ENCODE measurements at places on chromosomes 16 and 17.

DNA sequence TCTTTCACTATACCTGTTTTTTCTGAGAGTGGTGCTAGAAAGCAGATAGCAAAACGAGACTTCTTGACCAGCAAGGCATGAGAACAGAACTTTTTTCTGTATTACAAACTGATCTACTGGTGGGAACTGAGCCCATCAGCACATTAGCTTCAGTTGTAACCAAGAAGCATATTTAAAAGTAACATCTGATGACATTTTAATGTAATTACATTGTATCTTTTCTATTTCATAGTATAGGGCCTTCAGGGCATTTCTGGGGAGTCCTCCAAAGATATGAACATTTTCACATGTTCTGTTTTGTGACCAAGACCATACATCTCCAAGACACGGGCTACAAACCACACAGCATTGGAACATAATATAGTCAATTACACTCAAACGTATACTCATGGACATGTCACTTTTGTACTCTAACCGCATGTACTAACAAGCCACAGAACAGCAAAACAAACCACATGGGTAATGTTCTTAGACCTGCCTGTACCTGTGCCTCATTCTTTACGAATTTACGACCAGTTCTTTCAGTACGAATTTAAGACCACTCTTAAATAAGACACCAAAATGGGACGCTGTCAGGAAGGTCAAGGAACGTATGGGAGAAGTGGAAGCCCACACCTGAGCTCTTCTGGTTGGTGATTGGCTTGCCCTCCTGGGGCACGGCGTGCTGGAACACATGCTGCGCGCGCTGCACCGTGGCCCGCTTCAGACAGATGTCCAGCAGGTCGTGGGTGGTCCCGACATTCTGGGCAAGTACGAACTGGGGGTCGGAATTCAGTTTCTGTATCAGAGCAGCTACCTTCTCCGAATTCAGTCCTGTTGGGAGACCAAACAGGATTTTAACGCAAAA lies 825 bp downstream of the BLMH start:
- peak; percentile 53 for DNase-seq

DNA sequence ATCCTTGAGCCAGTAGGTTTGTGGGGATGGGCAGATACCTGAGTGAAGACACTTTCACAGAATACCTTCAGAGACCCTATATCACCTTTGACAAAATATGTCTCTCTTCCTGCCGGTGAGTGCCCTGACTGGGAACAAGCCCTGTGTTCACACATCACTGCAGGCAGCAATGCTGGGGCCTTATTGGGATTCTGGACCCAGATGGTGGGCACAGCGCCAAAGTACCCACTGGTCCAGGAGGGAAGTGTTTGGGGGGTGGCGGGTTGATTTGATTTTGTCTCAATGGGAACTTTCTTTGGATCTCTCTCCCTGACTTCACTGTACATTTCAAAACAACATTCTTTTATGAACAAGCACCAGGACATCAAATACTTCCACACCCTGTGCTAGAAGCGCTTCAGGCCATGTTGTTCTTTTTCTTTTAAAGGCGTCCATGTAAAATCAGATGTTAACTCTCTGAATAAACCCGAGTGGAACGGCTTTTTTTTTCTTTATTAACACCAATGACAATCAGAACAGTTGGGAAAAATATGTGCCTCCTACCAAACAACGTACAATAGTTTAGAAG lies 62.4 kb upstream of the AKTIP start:
- no peak for DNase-seq

GRCh38 chr17:68981288-68981687 lies 26.1 kb upstream of the ABCA8 start:
- peak; percentile 39 for DNase-seq

DNA sequence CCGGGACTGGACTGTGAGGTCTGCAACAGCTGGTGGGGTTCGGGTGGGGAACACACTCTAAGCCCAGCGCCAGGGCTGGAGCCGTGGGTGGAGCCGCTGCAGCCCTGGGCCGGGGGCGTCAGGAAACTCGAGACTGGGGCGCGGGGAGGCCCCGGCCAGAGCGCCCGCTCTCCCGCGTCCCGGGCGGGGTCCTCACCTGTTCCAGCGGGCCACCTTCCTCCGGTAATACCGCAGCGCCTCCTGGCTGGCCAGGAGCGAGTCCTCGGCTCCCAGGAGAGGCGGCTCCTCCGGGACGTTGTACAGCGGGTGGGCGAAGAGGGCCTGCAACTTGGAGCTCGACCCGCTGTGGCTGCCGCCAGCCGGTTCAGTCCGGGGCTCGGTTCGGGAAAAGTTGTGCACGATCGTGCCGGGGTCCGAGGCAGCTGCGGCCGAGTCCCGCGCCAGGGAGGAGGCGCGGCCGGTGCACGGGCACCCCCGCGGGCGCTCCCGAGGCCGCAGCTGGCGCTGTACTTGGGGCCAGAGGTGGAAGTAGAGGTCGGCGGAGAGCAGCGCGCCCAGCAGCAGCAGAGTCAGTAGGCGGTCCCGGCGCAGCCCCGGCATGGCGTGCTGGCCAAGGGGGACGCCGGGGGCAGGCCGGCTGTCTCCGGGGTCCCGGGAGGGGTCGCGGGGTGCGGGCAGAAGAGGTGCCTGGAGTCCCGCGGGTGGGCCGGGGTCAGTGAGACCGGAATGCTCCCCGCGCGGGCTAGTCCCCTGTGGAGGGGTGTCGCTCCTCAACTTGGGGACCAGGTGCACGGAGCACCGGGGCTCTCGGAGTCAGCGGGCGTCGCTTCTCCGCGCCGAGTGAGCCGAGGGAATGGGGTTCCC lies 868 bp downstream of the FAM20A start:
- DNase-seq = peak; percentile 48

DNA sequence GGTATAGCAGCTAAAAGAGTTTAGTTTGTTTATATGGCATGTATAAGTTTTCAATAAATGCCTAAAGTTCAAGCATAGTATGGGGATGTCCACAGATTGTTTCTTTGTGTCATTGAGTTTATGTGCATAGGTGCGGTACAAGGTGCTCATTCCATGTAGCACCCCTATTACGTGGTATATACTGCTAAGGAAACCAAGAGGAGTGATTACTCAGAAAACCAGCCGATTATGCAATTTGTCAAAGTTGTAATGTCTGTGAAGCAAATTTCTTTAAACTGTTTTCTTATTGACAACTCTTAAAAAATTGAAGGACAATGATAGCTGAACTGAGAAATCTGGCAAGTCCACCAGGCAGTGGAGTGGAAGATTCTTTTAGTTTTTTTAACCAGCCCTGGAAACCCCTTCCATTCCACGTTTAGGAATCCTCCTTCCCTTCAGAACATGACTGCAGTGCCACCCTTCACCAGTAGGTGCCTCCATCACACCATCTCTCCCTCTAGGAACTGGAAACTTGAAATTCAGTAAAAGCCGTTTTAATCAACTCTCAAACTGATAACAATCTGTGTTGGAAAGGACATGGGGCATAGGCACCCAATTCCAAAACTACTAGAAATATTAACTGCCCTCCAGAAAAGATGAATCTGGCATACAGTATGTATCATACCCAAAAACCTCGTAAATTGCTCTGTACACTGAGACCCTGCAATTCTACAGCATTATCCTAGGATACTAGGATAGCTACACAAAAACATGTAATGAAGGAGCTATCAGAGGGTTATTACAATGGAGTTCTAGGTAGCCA lies 43.5 kb downstream of the REXO5 start:
- DNase-seq = peak; percentile 54

GRCh38 chr16:28260193-28260592 lies 32.1 kb upstream of the SBK1 start:
- no peak for DNase-seq

GRCh38 chr17:7393613-7394451 lies 493 bp downstream of the PLSCR3 start:
- peak; percentile 71 for DNase-seq

GRCh38 chr17:7650509-7651096 lies at the start of gene ATP1B2:
TSS of gene ATP1B2 (plus strand) at chr17:7650926. CDS start at chr17:7651519, 593 bp downstream.
- DNase-seq = peak; percentile 58

GRCh38 chr16:15934991-15935390 lies 14.4 kb upstream of the ABCC1 start:
- DNase-seq = no peak

DNA sequence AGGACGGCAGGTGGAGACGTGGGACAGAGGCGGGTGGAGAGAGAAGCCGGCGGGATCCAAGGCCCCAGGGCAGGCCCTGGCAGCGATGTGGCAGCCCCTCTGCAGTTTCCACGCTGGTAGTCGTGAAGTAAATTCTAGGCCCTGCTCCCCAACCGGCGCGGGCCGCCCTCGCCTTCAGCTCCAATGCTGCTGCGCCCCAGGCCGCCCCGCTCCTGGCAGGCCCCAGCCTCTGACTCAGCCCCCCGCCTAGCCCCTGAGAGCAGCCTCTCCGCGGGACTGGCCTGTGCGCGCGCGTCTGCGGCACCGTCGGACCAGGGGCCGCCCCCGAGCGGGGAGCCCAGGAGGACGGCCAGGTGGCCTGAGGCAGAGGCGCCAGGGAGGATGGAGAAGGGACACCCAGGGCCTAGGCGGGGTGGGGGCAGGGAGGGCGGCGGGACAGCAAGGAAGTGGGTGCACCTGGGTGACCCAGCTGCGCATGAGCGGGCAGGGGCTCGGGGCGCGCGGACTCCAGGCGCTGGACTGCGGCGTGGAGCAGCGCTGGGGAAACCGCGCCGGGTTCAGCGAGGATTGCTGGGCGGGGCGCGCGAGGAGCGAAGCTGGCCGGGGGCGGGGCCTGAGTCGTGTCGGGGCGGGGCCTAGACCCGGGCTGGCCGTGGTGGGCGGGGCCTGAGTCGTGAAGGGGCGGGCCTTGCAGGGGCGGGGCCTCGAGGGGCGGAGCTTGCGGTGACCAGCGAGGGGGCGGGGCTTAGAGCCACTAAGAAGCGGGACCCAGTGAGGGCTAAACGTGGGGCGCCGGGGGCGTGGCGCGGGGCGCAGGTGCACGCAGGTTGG lies 29.6 kb downstream of the ZNF778 start:
- DNase-seq = peak; percentile 100

DNA sequence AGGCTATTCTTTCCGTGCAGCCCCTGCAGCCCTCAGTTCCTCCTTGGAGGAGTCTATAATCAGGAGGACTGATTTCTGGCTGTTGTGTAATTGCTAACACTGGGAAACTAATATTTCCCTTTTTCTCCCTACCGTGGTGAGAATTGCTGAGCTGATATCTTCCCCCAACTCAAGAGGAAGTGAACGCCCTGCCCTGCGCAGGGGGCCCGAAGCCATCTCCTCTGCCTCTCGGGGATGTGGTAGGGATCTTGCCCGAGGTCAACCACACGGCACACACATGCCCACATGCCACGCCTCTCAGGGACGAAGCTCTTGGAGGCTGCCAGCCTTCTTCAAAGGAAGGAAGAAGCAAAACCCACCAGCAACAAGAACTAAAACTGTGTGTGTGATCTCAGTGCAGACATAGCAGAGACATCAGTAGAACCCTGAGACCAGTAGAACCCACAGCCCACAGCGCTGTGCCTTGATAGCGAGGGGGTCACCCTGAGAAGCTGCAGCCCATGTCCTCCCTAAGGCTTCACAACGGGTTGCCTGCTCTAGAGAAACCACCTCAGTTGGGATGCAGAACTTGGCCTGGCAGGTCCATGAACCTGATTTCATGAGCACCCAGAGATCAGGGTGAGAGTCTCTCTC lies 8.9 kb upstream of the ULK2 start:
- DNase-seq = no peak

DNA sequence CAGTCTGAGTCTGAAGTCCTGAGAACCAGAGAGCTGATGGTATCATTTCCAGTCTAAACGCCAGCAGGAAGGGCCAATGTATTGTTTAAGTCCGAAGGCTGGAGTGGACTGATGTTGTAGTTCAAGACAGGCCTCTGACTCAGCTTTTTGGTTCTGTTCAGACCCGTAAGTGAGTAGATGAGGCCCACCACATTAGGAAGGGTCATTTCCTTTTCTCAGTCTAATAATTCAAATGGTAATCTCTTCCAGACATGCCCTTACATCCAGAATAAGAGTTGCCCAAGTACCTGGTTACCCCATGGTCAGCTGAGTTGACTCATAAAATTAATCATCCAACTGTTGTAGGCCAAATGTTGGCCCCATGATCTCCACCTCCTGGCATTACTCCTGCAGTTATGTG lies 442.6 kb upstream of the HSBP1 start:
- no peak for DNase-seq

- DNase-seq = peak; percentile 65
These were observed 10.7 kb upstream of the USP10 start for GRCh38 chr16:84689111-84689510.

GRCh38 chr17:20187049-20187448 lies 177.9 kb downstream of the SPECC1 start:
- peak; percentile 28 for DNase-seq

- DNase-seq = no peak
These were observed 9.5 kb downstream of the ARHGAP17 start for GRCh38 chr16:25005445-25006306.

DNA sequence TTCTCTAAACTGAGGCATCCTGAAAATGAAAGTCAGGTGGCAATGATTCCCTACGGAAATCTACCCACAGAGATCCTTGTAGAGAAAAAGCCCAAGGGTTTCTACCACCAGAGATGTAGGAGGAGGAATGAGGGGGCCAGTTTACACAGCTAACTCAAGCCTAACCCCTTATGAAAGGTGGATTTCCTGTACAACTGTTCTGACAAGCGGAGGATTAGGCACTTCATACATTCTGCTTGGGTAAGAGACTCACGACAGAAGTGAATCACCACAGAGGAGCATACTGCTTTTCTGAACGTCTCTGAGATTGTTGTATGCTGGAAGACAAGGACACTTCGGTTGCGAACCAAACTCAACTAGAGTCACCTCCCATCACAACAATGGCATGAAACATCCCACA lies 72.7 kb downstream of the SMG6 start:
- no peak for DNase-seq

- DNase-seq = no peak
These were observed 205.2 kb upstream of the NLRP1 start for GRCh38 chr17:5789528-5789927.

Data from AG08396 (cell line).